ENCODE measurements at places on chromosomes 12 and 14.

DNA sequence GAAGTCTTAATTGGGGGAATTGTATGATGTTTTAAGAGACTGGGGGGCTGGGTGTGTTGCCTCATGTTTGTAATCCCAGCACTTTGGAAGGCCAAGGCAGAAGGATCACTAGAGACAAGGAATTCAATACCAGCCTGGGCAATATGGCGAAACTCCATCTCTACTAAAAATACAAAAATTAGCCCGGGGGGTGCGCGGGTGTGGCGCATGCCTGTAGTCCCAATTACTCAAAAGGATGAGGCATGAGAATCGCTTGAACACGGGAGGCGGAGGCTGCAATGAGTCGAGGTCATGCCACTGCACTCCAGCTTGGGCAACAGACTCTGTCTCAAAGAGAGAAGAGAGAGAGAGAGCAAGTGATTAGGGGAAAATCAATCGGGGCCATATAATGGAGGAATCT lies 600.5 kb downstream of the SLC16A7 start:
- DNase-seq: no peak

- DNase-seq: no peak
Observed at GRCh38 chr14:98325761-98326160, 946.2 kb downstream of the BCL11B start.

DNA sequence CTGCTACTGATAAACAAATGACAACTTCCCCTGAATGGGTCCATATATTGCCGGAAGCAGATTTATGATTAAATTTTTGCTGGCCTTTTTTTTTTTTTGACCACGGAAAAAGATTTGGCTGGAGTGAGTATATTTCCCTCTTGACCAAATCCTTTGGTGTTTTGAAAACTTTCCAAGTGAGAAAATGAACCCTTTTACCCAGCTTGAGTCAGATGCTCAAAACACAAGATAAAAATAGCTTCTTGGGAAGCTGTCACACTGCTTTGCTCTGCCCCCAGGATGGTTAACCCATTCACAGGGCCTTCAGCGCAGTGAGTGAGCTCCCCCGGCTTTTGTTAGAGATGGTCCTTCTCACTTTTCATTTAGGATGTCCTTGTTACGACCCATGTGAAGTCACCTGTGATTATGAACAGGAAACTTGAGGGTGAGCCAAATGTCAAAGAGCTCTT lies 224.3 kb downstream of the PELI2 start:
- peak; percentile 5 for DNase-seq

DNA sequence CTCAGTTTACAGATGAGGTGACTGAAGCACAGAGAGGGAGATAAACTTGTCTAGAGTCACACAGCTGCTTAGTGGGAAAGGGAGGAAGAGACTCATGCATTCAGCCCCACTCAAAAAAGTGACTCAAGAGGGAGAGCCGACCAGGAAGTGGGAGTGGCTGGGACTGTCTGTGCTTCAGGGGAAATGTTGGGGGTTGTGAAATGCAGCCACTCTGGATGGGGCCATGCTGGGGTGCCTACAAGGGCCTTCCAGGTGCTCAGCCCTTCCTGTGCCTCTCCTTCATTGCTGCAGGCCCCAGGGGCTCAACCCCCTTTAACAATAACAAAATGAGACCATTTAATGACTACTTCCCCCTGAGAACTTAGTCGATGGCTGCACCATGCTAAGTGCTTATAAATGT lies 41.8 kb downstream of the CACNA1C start:
- no peak for DNase-seq

- DNase-seq: no peak
Observed at GRCh38 chr12:30914986-30915591, 11.5 kb upstream of the TSPAN11 start.

- peak; percentile 84 for DNase-seq
Observed at GRCh38 chr14:22460461-22461195, 128.4 kb downstream of the DAD1 start.

DNA sequence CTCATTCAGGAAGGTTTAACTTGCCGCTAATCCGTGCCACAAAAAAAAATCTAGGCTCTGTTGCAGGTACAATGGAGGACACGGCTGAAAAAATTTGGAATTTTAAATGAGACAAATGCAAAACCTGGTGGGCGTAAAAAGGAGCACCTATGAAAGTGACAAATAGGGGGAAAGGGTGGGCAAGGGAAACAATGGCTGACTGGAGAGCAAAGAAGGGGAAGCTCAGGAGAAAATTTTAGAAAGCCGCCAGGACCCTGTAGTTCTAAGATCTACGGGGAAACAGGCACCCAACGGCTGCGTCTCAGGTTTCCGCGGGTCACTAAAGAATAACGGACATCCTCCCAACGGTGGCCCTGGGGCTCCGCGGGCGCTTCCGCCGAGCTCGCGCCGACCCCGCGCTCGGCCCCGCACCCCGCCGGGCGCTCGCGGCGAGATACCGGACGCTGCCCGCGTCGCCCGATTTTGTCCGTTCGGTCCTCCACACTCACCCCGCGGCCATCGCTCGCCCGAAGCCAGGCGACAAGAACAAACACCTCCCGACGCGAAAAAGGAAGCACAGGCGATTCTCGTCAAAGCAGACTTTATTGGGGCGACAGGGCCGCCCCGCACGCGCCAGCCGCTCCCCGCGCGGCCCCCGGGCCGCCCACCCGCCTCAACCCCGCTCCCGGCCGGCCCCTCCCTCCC lies 1.1 kb upstream of the YY1 start:
- DNase-seq: peak; percentile 78

DNA sequence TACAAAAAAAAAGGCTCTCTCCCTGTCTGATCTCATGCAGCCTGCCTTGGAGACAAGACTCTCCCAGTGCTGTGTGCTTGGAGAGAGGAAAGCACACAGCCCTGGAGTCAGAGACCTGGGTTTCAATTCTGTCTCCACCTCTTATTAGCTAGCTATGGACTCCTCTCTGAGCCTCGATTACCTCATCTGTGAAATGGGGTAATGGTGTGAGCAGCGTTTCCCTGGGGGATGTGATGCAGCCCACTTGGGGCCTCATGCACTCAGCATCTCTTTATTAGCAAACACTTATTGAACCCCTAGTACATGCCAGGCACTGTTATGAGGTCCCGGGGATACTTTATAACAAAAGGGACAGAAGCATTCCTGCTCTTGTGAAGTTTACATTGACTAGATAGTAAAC lies 12.5 kb downstream of the SDS start:
- DNase-seq: no peak

DNA sequence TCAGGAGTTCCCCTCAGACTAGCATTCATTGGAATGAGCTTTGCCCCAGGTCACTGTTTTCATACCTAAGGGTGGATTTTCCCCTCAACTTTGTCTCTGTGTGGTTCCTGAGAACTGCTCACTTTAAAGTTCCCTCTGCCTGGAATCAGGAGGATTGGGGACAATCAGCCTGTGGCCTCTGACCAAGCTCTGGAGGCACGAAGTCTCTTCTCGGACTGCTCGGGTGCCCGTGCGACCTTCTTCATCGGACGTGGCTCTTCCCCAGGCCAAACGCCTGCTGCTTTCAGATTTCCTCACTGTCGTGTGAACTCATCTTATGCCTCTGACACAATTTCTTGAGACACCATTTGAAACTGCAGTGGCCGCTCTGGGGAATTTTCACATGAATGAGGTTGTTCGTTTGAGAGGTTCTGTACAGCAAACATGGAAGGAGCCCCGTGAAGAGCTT lies 153.7 kb upstream of the PZP start:
- peak; percentile 96 for DNase-seq

GRCh38 chr12:3165078-3165980 lies 88.2 kb downstream of the TSPAN9 start:
- DNase-seq: no peak

DNA sequence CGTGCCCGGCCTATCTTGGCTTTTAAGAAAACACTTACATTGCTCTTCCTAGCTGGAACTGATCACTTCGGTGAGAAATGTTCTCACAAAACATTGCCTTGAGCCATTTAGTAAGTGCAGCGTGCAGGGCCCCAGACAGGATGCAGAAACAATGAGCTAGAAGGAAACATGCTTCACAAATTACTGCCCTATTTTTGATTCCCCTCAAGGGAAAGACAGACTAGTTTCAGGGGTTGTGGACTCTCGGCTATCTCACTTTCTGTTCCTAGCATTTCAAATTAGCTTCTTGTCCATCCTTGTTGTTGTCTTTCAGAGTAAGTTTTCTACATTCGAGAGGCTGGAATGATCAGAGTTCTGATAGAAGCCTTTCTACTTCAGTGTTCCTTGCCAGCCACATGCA lies 21.6 kb downstream of the TGFB3 start:
- peak; percentile 91 for DNase-seq

DNA sequence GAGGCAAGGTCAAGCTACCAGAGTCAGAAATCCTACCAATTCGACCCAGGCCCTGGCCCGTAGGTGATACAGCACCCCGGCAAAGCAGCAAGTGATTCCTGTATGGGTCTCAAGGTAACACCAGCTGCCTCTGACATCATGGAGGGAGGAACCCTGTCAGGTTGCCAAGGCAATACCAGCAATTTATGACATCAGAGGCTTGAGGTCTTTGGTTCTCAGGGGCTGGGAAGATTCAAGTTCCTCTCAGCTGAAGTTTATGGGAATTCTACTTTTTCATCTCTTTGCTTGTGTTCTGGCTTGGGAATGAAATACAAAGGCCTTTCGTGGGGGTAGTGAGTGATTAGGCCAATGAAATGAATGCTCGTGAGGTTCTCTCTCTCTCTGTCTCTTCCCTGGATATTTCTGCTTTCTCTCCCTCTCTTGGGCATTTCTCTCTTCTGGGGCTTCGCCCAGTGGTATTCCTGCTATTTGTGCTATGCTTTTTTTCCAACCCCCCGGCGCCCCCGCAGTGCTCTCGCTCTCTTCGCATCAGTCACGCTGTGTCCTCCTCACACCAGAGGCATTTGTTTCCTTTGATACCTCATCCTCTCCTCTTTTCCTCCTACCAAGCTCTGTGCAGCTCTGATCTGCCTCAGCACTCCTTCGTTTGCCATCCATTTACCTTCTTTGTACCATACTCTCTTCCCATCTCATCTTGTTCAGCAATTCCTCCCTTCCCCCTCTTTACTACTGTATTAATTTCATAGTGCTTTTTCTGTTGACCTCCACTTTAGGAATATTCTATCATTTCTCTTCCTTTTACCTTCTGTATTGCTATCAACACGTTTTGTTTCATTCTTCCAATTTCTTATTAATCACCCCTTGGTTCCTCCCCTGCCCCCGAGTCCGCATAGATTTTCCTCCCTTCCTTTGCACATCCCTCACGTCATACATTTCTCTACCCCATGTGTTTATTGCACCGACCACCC lies 2.9 kb downstream of the ZFHX2 start:
- no peak for DNase-seq

DNA sequence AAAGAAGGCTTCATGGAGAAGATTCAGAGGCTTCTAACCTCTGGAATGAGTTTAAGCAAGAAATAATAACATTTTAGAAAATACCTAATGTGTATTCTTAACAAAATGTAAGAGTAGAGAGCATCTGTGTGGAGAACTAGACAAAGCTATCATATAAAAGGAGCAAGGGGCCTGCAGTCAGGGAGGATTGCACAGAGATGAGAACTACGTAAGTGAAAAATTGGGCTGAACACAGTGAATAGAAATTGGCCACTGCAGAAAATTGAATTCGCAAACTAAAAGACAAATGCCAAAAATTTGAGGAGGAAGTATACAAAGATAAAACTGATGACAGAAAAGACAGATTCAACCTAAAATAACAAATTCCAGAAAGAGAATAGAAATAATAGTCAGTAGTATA lies 92.8 kb downstream of the TGFB3 start:
- no peak for DNase-seq

DNA sequence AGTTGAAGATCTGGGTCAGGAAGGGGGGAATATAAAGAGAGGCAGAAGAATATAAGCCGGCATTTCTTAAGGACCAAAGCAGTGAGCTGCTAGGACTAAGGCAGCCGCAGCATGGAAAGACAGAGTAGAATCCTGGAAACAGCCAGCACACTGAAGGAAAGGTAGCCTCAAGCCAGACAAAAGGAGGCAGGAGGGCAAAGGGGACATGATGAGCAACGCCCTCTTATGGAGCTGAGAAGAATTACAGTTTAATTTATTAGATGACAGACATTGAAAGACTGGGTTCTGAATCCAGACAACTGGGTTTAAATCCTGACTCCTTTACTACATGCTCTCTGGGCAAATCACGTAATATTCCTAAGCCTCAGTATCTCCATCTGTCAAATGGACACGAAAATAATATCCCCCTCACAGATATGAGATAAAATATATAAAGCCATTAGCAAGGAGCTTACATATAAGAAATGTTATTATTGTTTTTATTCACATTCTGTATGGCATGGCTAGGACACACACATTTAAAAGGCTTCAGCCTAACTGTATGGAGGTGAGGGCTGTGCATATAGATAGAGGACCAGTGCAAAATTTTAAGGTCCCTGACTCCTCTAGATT lies 8.1 kb upstream of the PCED1B start:
- no peak for DNase-seq

GRCh38 chr12:12562585-12563261 lies at the start of gene DUSP16:
Gene DUSP16, minus strand, starts transcription at chr12:12562863. Its CDS starts 41,765 bp downstream, at chr12:12521098.
- peak; percentile 93 for DNase-seq

DNA sequence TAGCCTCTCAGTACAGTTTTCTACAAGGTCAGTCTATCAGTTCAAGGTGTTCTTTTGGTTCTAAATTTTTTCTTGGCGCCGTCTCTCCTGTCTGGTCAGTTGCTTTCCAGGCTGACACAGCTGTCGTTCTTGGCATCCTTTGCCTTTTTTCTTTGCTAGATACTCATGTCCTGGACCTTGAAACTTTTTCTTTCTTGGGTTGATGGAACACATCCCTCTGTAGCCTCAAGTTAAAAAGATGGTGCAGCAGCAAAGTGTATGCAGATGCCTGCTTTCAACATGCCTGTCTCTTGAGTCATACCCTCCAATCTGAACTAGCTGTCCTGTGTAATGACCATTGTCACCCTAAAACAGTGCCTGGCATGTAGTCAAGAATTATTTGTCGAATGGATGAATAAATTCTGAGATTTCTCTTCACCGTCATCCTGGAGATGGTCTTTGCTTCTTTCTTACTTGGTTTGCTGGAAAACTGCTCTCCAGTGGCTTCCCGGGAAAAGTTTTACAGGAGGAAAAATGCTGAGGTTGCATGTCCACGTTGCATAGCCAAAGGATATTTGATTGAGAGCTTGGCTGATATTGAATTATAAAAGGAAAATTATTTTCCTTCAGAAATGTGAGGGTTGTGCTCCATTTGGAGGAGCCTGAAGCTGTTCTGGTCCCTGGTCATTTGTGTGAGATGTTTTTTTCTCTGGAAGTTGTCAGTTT lies 4.6 kb downstream of the NYNRIN start:
- no peak for DNase-seq

All from GM12865 (cell line).